ENCODE measurements at places on chromosomes 16 and 17. TPM values are rescaled to one million over a fixed set of nuclear protein-coding genes. Genes with fewer than 3 reads are reported as not detected.
A peak's percentile ranks its signal among the peaks of the same experiment; 100 is the strongest.

- DNase-seq, result peak; percentile 59
Measured at GRCh38 chr17:68777243-68777855, 176.2 kb upstream of the FAM20A start.

GRCh38 chr17:58564971-58565370, 50.5 kb upstream of the MTMR4 start:
- no peak for DNase-seq

DNA sequence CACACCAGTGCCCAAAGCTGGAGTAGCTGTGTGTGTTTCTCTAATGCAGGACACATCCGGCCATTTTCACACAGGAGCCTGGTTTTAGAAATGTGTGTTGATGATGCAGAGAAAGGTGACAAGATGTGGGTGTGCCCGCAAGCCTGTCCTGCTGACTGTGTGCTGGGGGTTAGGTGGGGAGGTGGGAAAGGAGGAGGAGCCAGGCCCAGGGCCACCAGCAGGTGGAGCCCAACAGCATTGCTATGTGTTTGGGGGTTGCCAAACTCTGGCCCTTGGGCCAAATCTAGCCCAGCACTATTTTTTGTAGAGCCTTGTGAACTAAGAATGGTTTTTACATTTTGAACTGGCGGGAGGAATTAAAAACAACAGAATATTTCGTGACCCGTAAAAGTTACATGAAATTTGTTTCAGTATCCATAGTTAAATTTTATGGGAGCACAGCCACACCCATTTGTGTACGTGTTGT, 61.7 kb upstream of the LGALS9 start:
- peak; percentile 60 for DNase-seq

- no peak for DNase-seq
Measured at GRCh38 chr17:1304522-1304921, 25.1 kb downstream of the TRARG1 start.

DNA sequence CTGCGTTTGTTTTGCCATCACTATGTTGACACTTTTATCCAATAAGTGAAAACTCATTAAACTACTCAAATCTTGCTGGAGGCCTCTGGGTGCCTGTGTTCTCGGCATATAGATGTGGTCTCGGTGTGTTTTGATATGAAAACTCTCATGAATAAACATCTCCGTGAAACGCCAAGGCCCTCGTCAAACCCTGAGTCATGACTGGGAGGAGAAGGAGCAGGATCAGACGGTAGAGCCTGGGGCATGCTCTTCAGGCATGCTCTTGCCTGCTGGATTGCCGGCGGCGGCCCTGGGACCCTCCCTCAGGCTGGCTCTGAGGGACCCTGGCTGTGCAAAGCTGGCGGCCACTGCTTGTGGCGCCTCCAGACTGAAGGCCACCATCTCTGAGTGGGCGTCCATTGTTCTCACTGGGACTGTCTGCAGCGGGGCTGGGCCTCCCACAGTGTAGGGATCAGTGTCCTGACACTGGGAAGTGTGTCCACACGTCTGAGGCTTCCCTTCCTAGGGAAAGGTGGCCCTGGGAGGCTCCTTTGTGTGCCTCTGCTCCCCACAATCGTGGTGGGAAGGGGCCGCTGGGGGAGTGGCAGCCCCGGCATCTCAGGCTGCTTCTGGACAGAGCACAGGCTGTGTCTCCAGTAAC, 1.7 kb upstream of the NPB start:
- no peak for DNase-seq

DNA sequence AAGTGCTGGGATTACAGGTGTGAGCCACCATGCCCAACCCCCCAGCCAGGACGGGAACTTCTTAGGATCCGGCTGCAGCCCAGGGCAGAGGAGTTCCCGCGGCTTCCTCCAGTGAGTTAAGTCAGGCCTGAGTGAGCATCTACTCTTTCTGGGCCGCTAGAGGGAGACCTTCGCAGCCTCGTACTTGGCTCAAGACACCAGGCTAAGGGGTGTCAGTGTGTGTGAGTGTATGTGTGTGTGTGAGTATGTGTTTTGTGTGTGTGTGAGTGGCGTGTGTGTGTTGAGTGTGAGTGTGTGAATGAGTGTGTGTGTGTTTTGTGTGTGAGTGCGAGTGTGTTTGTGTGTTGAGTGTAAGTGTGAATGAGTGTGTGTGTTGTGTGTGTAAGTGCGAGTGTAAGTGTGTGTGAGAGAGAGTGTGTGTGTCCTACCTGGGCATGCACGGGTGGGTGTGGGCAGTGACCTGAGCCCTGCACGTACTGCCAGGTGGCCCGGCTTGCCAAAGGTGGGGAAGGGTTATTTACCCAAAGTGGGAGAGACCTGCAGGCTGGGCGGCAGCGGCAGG, 58.5 kb downstream of the TMEM235 start:
- peak; percentile 78 for DNase-seq

DNA sequence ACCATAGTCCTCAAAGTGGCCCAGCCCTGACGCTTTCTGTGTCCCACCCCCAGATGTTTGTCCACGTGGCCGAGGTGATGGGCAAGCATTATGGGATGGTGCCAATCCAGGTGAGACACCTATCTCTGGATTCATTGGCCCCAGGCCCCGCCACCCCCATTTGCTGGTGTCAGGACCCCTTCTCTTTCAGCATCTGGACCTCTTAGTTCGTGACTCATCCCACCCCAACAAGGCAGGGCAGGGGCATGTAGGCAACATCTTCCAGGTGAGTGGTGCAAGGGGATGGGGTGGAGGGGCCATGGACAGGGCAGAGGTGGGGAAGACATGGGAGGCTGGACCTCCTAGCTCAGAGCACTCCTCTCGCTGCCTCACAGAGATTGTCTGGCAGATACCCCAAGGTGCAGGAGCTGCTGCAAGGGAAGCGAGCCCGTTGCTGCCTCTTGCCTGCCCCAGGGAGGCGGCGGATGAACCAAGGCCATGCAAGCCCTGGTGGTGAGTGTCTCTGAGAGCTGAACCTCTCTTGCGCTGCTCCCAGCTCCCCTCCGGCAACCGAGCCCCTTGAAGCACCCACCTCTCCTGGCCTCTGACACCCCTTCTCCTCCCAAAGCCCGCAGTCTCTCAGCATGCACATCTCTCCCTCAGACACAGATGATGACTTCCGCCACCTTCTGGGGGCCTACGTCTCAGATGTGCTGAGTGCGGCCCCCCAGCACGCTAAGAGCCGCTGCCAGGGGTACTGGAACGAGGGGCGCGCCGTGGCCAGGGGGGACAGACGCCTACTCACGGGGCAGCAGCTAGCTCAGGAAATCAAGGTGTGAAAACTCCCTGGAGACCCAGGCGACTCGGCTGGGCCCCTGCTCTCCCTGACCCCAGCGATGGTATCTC, 3.6 kb downstream of the RNF112 start:
- DNase-seq, result no peak

DNA sequence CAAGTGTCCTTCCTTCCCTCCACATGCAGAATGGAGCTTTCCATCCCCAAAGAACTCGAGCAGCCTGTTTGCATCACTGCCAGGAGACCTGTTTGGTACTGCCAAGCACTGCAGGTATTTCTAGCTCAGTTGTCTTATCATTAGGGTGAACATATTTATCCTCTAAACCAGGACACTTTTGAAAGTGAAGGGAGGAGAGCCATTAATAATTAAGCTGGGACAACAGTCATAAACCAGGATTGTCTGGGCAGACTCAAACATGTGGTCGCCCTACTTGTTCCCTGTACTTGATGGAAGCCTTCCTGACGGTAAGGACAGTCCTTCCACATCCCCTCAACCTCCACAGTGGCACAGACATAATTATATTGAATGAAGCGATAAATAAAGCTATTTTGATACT, 67.4 kb downstream of the PRKCA start:
- no peak for DNase-seq

DNA sequence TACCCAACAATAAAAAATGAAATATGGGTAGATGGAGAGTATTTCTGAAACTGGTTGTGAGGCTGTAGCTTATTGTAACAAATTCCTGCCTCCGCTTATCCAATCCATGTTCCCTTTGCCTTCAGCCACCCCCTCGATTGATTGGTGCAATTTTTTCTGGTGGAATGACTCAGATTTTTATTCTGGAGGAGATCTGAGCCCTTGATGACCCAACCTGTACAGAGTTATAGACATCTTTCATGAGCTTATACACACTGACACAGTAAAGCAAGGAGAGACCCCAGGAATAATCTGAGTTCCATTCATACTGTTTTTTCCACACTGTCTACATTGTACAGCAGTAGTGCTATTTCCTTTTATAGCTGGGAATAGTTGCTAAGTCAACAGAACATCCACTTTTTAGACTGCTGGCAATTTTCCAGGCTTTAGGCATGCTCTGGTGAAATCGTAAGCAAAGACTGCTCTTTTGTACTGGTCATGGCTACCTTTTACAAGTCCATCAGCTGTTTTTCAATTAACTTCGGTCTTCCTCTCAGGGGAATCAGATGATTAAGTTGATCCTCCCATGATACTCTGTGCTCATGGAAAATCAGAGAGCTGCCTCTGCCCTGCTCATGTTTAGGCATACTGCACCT, 30.1 kb downstream of the CCL4 start:
- no peak for DNase-seq

DNA sequence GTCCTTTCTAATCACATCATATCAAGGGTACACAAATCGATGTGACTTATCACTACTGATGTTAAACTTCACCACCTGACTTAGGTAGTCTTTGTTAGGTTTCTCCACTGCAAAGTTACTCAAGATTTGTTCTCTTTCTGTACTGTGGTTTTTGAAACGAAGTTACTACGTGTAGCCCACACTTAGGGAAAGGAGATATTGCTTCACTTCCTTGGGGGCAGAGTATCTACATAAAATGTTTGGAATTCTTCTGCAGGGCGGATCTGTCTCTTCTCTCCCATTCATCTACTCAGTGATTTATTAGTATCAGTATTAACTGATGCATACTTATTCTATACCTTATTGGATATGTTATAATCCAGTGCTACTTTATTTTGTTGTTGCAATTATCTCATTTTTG, 403.6 kb upstream of the MON1B start:
- no peak for DNase-seq

DNA sequence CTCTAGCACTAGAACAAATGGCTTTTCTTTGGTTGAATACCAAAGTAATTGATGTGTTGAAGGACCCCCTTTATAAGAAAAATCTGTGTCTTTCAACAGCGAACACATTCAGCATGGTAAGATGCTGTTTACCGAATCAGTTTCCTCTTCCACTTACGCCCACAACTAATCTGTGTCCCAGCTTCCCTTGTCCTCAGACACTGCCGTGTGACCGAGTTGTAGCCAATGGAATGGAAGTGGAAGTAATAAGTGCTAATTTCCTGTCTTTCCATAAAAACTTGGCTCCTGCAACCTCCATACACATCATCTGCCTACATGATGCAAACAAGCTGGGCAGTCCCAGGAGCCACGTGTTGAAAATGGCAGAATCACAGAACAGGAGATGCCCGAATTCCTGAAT, 10.4 kb downstream of the CDIPT start:
- no peak for DNase-seq

DNA sequence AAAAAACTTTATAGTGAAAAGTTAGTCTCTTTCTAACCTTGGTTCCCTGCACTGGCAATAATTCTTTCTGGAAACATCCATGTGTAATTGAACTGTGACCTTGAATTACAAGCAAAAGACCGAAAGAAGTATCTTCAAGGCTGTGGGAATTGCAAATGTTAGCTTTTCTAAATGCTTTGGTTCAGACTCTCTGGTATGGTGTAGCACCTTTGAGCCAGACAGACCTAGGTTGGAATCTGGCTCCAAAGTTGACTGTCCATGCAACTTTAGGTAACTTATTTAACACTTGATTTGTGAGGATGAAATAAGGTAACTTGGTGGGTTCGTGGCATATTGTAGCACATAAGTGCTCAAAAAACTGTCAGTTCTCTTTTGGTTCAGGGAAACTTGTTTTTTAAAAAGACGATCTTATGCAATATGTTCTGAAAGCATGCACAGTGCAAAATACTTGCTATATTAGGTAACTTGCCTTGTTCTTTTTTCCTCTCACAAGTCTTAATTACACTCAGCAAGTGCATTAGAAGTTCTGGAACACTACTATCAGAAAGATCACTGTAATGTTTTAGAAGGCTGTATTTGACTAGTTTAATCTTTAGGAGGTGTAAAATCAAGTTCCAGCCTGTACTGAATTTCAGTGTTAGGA, 46.3 kb downstream of the TANGO6 start:
- DNase-seq, result no peak

GRCh38 chr17:41474863-41475262, 6.1 kb downstream of the KRT35 start:
- DNase-seq, result no peak

DNA sequence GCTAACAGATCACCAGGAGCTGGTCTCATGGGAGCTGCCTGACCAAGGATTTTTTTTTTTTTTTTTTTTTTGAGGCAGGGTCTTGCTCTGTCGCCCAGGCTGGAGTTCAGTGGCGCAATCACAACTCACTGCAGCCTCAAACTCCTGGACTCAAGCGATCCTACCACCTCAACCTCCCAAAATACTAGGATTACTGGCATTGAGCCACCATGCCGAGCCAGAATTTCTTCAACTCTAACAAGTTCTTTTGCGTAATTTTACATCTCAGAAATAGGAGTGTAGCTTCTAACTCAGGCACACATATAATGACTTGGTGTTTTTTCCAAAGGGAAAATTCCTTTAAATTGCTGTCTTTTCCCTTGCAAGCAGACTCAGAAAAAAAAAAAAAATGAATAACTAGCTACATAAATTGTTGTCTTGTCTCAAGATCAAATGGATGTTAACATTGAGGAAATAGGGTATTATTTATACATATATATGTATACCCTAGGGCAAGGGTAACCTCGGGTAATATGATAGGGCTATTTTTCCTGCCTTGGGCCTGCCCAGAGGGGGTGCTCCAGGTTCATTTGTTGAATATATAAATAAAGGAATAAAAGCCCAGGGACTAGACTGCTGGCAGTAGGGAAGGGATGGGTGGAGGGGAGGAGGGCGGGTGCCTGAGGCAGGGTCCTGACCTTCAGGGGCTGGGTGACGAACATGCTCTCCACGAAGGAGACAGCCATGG, 42.8 kb upstream of the GCSH start:
- DNase-seq, result no peak

- DNase-seq, result no peak
Measured at GRCh38 chr16:74586948-74587347, 20.0 kb downstream of the GLG1 start.

DNA sequence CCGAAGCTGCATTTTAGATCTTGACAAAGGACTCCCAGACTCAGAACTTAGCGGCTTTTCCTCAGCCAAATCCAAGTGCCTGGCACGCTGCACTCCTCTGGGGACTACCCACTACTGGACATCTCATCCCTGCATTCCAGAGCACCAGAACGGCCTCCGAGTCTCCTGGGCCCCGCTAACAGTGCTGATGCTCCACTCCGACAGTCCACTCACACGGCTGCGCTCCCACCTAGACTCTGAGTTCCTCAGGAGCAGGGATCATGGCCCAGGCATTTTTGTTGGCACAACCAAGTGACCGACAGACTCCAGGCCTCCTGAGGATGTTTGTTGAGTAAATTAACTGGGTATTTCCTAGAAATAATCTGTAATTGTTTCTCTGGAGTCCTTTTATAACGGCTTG, 79.1 kb downstream of the NDEL1 start:
- no peak for DNase-seq

The KRTAP9-8 gene
- not detected for total RNA-seq

The SKAP1 gene
- 4.4 TPM for total RNA-seq

Data from Calu3 (cell line).